ENCODE measurements at places on chromosomes 3 and 15.
A peak's percentile ranks its signal among the peaks of the same experiment; 100 is the strongest.

GRCh38 chr3:100260081-100260684 lies 609 bp upstream of the TBC1D23 start:
- DNase-seq: no peak
- H3K27ac ChIP-seq: no peak overlapping the region

DNA sequence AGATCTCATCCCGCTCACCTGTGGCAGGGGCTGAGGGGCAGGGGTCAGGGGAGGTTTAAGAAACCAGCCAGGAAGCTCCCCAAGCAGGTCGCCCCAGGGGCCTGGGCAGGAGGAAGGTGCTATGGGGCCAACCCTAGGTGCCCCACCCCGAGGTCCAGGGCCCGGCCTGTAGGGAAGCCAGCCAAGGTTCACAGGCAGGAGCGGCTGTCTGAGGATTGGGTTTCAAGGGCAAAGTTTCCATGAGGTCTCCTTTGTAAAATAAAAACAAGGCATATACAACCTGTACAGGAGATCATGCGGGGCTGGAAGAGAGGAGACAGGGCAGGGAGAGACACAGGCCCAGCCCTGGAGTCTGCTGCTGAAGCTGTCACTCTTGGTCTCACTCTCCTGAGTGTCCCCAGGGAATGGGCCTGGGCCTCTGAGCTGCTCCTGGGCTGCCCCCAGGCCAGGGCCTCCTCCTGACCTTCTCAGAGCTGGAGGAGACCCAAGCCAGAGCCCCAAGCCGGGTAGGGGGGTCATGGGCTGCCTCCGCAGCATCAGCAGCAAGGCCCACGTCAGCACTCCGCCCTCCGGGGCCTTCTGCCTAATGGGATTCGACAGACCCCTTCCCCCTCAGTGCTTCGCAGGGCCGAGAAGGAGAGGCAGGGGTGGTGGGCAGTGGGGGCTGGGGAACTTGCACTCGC lies 5.5 kb downstream of the CPLX3 start:
- DNase-seq: no peak
- peaks cover 4% of the 10 kb centered on the region for H3K4me1 ChIP-seq
- H3K36me3 ChIP-seq: no peaks in the 10 kb centered on the region
- H3K27me3 ChIP-seq: peaks cover 3% of the 10 kb centered on the region
- H3K4me3 ChIP-seq: no peak overlapping the region
- no peak overlapping the region for H3K27ac ChIP-seq

GRCh38 chr3:56889131-56889530 lies 87.4 kb upstream of the ARHGEF3 start:
- H3K27me3 ChIP-seq: no peaks in the 10 kb centered on the region
- H3K4me3 ChIP-seq: no peak overlapping the region
- no peaks in the 10 kb centered on the region for H3K36me3 ChIP-seq
- DNase-seq: no peak
- no peak overlapping the region for H3K27ac ChIP-seq

GRCh38 chr3:58288011-58288728 lies 17.9 kb upstream of the RPP14 start:
- no peak overlapping the region for H3K4me3 ChIP-seq
- H3K27me3 ChIP-seq: no peaks in the 10 kb centered on the region
- no peak for DNase-seq
- no peak overlapping the region for H3K27ac ChIP-seq
- H3K36me3 ChIP-seq: no peaks in the 10 kb centered on the region
- H3K4me1 ChIP-seq: no peaks in the 10 kb centered on the region

DNA sequence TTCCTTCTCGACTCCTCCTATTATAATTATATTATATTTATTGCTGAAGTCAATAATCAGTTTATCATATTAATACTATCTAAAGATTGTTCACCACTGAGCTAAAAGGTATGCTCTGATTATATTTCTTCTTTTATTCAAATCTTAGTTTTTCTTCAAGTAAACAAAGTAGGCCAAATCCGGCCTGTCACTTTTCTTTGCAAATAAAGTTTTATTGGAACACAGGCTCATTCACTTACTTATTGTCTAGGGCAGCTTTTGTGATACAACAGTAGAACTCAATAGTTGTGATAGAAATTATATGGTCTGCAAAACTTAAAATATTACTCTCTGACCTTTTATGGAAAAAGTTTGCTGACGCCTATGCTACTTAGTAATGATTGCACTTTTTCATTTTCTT lies 92.4 kb upstream of the DNAJC19 start:
- no peaks in the 10 kb centered on the region for H3K27me3 ChIP-seq
- H3K36me3 ChIP-seq: no peaks in the 10 kb centered on the region
- DNase-seq: no peak

DNA sequence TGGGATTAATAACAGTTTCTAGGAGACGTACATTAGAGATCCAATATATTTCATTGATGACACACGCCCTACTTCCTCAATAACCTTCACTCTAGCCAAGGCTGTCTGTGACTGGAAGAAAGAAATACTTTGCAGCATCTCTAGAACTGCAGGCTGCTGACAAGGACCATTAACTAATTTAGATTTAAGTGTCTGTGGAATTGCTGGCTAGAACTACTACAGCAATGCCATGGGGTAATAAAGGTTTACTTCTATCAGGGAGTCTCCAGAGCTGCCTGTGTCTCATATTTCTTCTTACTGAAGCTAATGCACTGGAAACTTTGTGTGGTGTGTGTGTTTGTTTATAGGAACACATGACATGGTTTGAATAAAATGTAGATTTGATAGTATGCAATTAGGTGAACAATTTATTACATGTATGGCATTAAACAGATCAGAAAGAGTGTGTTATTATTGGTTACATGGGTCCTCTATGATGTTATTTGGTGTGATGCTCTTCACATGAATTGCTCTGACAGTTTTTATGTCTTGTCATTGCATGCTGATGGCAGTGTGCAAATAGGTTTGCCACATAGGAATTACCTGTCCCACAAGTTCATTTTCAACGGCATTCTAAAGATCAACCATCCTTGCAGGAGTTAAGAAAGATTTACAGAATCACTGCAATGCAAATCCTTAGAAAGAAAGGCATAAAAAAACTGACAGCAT lies 916.2 kb upstream of the CADM2 start:
- no peak overlapping the region for H3K27ac ChIP-seq
- H3K4me1 ChIP-seq: no peaks in the 10 kb centered on the region
- no peaks in the 10 kb centered on the region for H3K27me3 ChIP-seq
- H3K36me3 ChIP-seq: no peaks in the 10 kb centered on the region

- no peaks in the 10 kb centered on the region for H3K27me3 ChIP-seq
- no peak overlapping the region for H3K27ac ChIP-seq
- H3K4me1 ChIP-seq: peaks cover 4% of the 10 kb centered on the region
- DNase-seq: no peak
- H3K4me3 ChIP-seq: no peak overlapping the region
- H3K36me3 ChIP-seq: no peaks in the 10 kb centered on the region
Measured at GRCh38 chr15:83733206-83733605, 79.3 kb downstream of the ADAMTSL3 start.

GRCh38 chr3:131544557-131544956 lies 41.8 kb upstream of the MRPL3 start:
- H3K27ac ChIP-seq: no peak overlapping the region
- H3K4me1 ChIP-seq: no peaks in the 10 kb centered on the region

DNA sequence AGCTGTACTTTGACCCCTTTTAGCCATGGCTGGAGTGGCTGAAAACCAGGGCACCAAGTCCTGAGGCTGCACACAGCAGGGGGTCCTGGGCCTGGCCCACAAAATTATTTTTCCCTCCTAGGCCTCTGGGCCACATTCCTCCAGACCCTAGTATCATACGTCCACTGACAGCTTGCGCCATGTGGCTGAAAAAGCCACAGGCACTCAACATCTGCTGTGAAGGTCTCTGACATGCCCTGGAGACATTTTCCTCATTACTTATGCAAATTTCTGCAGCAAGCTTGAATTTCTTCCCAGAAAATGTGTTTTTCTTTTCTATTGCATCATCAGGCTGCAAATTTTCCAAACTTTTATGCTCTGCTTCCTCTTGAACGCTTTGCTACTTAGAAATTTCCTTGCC lies 239.0 kb downstream of the SQOR start:
- no peak for DNase-seq
- H3K27me3 ChIP-seq: no peaks in the 10 kb centered on the region
- no peak overlapping the region for H3K27ac ChIP-seq
- no peak overlapping the region for H3K4me3 ChIP-seq
- no peaks in the 10 kb centered on the region for H3K4me1 ChIP-seq

DNA sequence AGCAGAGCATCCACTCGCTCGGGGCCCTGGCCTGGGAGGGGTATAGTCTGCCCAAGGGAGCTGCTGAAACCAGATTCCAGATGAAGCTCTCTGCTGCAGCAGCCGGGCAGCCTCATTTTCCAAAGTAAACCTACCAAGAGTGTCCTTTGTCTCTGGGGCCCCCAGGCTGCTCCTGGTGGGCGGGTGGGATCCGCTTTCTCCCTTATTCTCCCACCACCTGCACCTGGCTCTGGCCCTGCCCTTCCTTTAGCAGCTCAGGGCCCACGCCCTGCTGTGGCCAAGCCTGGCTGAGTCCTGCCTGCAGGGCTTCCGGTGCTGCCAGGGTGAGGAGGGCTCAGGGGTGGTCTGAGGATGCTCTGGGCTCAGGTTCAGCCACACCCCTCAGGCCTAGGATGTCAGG lies 13.0 kb downstream of the SCN5A start:
- DNase-seq: no peak
- H3K4me3 ChIP-seq: no peak overlapping the region
- H3K27me3 ChIP-seq: no peaks in the 10 kb centered on the region
- H3K27ac ChIP-seq: no peak overlapping the region
- H3K4me1 ChIP-seq: peaks cover 8% of the 10 kb centered on the region

- H3K4me1 ChIP-seq: no peaks in the 10 kb centered on the region
- H3K27me3 ChIP-seq: no peaks in the 10 kb centered on the region
- no peak overlapping the region for H3K4me3 ChIP-seq
- no peak overlapping the region for H3K27ac ChIP-seq
- no peak for DNase-seq
- no peaks in the 10 kb centered on the region for H3K36me3 ChIP-seq
Measured at GRCh38 chr3:117665296-117665695, 955.7 kb downstream of the TUSC7 start.

DNA sequence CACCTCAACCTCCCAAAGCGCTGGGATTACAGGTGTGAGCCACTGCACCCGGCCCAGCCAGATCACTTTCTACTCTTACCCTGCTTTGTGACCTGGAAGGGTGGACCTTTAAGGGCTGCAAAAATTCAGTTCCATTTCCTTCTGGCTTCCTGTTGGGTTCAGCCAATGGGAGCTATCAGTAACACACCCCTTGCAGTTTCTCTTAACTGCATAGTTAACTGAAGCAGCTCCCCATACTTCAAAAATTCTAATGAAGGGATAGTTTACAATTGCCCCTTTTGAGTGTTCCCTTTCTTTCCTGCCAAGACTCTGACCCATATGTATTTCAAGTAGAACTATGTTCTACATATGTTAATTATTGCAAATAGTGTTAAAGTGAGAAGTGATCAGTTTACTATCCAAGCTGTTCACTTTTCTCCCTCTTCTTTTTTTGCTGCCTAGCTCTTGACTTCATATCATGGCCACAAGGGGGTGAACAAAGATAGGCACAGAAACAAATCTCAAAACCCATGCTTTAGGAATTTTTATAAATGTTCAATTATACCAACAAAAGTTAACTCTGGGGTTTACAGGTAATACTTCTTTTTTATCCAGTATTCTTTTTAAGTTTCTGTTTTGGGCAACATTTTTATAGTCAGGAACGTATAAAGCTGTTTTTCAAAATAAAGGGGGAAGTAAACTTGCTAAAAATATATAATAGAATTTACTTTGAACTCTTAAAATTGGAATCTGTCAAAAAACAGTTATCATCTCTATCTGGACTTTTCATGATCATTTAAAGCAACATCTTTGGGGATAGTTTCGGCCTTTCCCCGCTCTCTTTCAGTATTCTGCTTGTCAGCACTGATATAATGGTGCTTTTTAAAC lies 8.1 kb downstream of the PGBD4 start:
- no peaks in the 10 kb centered on the region for H3K27me3 ChIP-seq
- DNase-seq: no peak
- no peaks in the 10 kb centered on the region for H3K4me1 ChIP-seq

- H3K4me3 ChIP-seq: no peak overlapping the region
- H3K36me3 ChIP-seq: no peaks in the 10 kb centered on the region
- H3K27ac ChIP-seq: no peak overlapping the region
- no peak for DNase-seq
- no peaks in the 10 kb centered on the region for H3K4me1 ChIP-seq
Measured at GRCh38 chr3:99475229-99475628, 163.2 kb upstream of the COL8A1 start.

DNA sequence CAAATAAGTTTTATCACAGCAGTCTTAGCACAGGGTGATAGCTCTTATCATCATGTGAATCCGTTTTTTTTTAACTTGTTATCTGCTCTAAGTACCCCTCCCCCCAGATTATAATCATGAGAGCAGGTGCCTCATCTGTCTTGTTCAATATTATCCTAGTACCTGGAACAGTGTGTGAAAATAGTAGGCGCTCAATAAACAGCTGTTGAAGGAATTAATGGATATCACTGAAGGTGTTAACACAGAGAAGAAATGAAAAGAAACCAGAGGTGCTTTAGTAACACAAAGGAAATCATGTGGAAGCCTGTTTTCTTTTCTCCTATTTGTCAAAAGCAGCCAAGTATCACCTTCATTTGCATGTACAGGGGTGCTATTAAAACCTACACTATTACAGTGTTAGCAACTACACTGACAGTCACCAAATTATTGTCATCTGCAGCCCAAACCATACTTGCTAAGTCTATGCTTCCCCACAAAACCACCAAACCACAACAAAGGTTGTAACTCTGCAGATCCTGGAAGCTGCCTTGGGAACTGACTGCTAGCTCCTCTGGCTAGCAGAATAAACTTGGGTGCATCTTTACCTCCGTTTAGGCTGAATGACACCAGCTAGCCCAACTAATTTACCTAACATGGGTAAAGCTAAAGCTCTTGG lies 2.9 kb downstream of the XPC start:
- no peak overlapping the region for H3K27ac ChIP-seq
- no peaks in the 10 kb centered on the region for H3K4me1 ChIP-seq
- no peak overlapping the region for H3K4me3 ChIP-seq
- DNase-seq: no peak

- DNase-seq: peak; percentile 11
- H3K4me3 ChIP-seq: no peak overlapping the region
- no peaks in the 10 kb centered on the region for H3K36me3 ChIP-seq
- no peak overlapping the region for H3K27ac ChIP-seq
- no peaks in the 10 kb centered on the region for H3K4me1 ChIP-seq
Measured at GRCh38 chr3:168939651-168940238, 723.8 kb downstream of the MECOM start.

- H3K4me1 ChIP-seq: peaks cover 4% of the 10 kb centered on the region
- H3K27me3 ChIP-seq: no peaks in the 10 kb centered on the region
- no peak overlapping the region for H3K4me3 ChIP-seq
Measured at GRCh38 chr15:40065166-40065565, 26.2 kb upstream of the SRP14 start.

DNA sequence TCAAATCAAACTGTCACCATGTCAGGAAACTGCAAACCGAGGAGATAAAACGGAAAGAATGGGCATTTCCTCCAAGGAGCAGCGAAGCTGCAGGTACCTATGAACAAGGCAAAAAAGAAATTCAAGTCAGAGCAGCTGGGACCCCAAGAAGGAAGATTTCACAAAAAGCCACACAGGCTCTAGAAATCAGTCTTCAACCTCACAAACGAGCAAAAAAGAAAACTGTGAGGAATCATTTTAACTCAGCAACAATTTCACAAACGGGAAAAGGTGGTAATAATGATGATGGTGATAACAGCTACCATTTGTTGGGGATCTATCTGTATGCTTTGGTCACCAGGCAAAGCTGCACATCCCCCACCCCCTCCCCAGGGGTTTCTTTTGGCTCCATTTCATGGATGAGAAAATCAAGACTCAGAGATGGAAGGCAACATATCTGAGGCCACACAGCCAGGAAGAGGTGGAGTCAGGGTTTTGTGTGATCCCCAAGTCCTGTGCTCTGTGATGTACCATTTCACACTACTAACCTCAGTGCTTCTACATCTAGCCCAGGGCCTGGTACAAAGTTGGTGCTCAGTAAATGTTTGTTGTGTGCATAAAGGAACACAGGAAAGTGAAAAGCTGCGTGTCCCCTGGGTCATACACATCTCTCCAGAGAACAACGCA lies 109.9 kb downstream of the IQSEC1 start:
- no peak overlapping the region for H3K27ac ChIP-seq
- H3K36me3 ChIP-seq: no peaks in the 10 kb centered on the region
- no peak overlapping the region for H3K4me3 ChIP-seq
- peaks cover 11% of the 10 kb centered on the region for H3K4me1 ChIP-seq
